NCI-H1930 (cell line): ENCODE measurements at places on chromosomes 2 and 18.

DNA sequence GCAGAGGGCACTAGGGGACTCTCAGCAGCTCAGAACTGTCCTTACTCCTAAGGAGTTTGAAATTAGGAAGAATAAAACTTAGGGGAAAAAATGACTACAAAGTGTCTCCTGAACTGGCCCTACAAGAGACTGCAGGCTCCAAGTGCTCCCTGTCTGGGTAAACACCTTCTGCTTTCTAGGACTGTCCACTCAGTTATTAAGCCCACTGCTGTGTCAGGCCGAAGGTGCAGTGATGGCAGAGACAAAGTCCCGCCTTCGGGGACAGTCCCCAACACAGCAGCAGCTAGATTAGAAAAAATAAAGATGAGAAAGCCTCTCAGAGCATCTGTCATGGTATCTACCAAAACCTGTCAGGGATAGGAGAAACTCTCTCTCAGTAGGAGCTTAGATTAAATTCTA is 28.3 kb downstream of the TWIST2 start:
- DNase-seq: no peak

DNA sequence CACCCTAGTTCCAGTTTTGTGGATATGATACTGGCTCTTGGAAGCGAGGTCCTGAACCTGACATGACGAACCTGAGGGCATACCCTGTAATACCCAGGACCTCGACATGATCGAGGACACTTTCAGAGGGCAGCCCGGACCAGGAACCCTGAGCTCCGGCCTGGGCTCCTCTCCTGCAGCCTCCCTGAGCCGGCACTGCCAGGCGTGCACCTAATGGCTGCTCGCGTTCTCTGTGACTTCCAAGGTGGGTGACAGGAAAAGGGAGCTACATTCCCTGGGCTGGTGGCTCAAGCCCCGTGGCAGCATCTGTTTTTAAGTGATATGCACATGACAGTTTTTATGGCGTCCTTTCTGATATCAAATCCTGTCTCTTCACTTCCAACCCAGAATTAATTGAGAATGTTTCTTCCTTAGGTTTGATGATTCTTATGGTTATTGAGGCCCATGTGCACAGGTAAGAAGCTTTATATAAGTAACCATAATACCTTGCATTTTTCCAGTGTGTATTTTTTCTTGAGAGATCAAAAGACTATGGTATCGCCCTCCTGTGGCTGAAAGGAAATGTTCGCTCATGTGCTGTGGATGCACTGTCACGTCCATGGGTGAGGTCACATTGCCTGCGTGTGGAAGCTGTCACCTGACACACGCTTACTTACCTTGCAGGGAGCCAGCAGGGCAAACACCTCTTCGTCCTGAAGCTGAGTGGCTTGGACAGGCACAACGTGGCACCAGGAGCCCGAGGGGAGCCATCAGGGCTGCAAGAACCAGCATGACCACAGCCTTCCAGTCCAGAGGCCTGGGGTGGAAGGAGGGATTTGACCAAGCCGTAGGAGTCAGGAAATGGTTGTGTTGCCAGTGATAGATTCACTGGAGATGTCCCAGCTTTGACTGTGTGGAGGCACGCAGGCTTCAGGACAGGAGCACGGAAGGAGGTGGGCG is 367.4 kb upstream of the MYT1L start:
- DNase-seq: no peak

DNA sequence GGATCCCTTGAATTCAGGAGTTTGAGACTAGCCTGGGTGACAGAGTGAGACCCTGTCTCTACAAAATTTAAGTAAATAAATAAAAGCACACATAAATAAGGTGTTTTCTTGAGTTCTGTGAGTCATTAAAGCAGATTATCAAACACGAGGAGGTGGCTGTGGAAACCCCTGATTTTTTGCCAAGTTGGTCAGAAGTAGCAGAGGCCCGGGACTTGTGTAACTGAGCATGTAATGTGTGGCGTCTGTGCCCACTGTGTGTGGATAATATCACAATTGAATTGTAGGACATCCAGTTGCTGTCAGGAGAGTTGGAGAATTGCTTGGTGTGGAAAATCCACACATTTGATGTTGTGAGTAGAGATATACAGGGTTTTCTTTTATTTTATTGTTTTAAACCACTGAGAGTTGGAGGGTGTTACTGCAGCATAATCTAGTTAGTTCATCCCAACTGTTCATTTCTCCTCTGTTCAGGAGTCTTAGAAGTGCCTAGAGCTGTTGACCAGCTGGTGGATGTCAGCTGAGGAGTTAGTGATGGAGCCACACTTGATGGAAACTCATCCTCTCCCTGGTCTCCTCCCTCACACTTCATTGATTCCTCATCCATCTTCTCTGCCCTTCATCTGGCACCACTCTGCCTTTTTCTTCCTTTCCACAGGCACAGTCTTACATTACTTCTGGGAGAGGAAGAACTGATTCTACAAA is 45.9 kb upstream of the RHOB start:
- DNase-seq: no peak

- DNase-seq: no peak
Measured at GRCh38 chr2:36834203-36834602, 132.1 kb downstream of the STRN start.

- DNase-seq: no peak
Measured at GRCh38 chr2:180145163-180145562, 138.1 kb upstream of the CWC22 start.

DNA sequence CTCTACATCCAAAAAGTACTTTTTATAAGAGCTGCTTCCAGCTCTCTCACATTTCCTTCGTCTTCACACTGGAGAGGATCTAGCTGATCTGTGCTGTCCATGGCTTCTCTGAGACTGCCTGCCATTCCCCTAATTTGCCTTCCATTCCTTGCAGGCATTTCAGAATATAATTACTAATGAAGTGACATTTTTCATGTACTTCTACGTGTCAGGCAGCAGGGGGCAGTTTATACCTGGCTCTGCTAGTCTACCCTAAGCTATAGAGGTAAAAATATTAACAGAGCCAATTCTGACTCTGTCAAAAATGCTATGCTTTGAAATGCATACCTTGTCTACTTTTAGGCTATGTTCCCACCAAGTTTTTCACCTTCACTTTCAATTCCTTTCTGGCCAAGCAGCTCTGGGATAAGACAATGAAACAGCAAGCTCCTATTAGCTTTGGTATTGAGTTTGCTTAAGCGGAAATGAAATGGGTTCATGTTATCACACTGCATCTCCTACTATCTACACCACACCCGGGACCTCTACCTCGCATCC is 81.9 kb downstream of the MEP1B start:
- DNase-seq: no peak

DNA sequence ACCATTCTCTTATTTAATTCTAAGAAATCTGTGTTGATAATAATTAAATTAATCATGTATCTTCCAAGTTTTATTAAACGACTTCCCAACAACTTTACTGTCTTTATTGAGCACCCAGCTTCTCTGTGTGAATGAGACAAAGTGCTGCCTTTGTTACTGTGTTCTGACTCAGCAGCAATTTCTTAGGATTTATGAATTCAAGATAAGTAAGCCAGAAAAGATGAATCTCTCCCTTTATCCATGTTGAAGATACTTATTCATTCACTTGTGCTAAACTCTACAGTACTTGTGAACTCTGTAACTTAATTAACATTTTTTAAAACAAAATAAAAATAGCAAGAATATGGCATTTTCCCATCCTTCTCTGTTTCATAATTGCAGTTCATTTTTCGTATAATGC is 1403.3 kb upstream of the DDX18 start:
- no peak for DNase-seq

DNA sequence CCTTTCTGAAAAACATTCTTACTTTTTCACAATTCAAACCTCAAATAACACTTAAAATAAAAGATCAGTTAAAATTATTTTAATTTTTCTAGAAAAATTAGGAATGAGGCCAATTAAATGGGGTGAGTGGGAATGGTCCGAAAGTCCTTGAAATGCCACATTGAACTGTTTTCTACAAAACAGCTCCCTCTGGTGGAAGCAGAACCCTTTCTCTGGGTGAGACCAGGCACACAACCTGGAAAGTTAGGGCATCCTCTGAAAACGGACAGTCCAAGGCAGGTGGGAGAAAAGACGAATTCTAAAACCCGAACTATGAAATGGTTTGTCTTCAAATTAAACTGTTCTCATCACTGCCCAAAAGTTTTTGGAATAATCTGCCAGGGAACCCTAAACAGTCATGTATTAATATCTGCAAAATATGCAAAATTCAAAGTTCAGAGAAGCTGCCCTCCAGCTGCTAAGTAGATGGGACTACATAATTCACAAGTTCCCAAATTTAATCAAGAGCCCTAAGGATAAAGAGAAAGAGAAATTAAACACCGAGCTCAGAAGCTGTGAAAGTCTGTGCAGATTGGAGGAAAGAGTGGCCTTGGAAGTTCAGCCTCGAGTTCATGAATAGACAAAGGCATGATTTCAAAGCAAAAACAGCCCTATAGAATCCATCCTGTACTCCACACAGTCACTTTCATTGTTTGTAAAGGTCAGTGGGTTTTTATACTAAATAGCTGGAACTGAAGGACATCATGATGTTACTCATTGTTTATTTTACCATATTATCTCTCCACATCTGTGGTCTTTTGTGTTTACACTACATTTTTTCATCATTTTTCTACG is 108.3 kb downstream of the PIEZO2 start:
- no peak for DNase-seq

DNA sequence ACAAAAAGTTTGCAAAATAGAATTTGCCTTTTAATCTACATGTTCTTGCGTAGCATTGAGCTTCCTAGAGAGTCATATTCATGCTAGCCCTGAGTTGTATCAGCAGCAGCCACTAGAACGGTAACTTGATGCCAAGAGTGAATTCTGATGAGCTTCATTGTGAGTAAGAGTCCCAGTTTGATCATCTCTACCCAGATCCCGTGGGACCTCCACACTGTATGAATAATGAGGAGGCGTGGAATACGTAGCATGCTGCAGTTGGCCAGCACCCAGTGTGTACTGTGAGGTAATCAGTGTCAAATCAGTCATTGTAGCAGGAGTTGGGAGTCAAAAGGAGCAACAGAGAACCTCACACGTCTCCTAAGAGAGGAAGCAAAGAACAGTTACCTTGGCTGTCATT is 197.9 kb downstream of the NEDD4L start:
- no peak for DNase-seq

DNA sequence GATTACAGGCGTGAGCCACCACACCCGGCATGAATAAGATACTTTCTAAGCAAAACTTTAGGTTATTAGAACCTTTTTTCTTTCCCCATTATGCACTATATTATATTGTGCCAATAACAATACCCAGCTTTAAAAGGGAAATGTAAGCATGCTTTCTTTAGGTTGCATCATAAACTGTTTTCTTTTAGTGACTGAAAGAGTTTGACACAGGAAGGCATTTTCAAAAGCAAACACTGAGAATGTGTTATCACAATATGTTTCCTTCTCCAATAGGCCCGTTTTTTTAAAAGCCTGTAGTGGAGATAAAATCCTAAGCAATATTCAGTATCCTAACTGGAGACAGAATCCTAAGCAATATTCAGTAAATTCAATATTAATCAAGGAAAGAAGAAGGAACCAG is 16.7 kb upstream of the EPB41L5 start:
- no peak for DNase-seq

DNA sequence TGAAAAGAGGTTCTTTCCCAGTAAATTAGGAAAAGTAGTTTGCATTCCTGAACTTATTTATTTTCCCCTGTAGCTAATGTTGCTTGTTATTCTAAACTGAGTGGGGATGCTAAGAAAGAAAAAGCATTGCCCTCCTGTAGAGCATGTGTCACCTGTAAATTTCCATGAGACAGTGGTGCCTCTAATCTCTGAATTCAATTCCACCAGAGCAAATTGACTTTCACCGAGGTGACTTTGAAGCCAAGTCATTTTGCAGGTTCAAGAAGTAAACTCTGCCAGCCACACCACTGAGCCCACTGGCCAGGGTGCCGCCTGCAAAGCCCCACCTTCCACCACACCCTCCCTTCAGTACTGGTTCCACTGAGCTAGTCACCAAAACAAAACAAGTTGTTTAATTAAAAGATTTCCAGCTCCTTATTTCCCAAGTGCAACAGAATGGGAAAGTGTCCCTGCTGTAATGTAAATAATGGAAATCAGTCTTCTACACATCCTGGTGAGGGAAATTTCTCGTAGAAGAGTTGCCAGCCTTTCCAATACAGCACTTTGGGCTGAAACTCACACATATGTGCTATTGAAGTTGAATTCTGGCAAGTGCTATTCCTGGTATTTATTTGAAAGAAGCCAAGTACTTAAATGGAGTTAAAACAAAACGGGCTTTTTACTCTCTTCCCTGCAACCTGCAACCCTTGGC is 254.8 kb downstream of the RNF152 start:
- no peak for DNase-seq

DNA sequence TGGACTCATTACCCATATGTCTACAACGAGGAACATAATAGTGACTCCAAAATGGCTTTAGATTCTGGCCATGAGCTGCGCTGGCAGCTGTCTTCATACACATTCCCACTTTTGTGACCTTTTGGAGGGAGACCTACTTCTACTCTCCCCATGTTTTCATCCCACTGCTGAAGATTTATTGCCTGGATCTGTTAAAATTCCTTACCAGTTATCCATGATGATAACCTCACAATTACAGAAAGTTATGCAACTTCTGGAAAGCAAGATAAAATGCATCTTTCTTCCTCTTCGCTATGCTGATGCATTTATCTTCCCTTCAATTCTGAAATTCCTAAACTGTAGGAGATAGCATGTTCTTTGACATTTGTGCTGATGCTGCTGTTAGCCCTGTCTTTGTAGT is 855.3 kb downstream of the SLC4A3 start:
- DNase-seq: no peak

DNA sequence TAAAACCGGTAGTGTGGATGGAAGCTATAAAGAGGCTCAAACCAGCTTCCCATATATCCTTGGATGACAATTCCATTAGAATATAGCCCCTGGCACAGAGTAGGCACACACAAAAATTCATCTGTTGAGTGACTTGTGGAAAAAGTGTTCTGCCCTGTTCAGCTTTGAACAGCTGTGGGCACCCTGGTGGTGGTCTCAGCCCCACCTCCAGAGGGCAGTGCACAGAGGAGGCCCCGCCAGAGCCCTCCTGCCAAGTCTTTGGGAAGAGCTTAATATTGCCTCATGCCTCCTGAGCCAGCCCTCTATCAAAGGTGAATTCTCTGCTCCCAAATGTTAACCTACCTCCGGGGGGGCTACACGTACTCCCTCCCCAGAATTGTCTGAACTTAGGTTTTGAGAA is 30.4 kb downstream of the EPAS1 start:
- DNase-seq: no peak

DNA sequence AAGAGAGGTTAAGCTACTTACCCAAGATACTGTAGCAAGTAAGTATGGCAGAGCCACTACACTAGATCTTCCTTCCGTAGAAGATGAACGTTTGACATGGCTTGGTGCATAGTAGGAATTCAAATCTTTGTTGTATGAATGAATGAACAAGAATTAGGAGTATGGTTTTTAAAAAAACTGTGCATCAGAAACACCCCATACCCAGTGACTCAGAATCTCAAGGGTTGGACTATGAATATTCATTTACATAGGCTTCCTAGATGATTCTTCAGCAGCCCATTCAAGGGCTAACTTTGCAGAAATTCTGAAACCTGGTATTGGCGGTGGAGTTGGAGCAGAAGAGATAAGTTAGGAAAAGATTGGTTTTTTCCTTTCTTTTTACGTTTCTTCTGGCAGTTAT is 5.4 kb downstream of the ACTR3 start:
- no peak for DNase-seq

- DNase-seq: no peak
Measured at GRCh38 chr2:26562811-26563645, 78.1 kb downstream of the CIB4 start.
